ENCODE measurements at places on chromosomes 1 and 21. TPM values are rescaled to one million over a fixed set of nuclear protein-coding genes. Genes with fewer than 3 reads are reported as not detected.

The C1orf122 gene
- 141 TPM for total RNA-seq

The AMPD1 gene
- total RNA-seq, result 0.23 TPM

The PATJ gene
- 42.7 TPM for total RNA-seq

The CD5L gene
- not detected for total RNA-seq

The OR2M7 gene
- not detected for total RNA-seq

The PALMD gene
- 17.8 TPM for total RNA-seq

The GPR52 gene
- 0.18 TPM for total RNA-seq

GRCh38 chr1:235017719-235018118, 110.9 kb downstream of the TOMM20 start:
- no peak for DNase-seq
- H3K36me3 ChIP-seq, result no peaks in the 10 kb centered on the region
- H3K27me3 ChIP-seq, result no peaks in the 10 kb centered on the region
- H3K4me1 ChIP-seq, result no peaks in the 10 kb centered on the region
- no peak overlapping the region for H3K27ac ChIP-seq

GRCh38 chr1:183477986-183478781, 5.9 kb downstream of the SMG7 start:
- H3K36me3 ChIP-seq, result no peaks in the 10 kb centered on the region
- no peaks in the 10 kb centered on the region for H3K27me3 ChIP-seq
- no peak for DNase-seq
- no peak overlapping the region for H3K27ac ChIP-seq
- no peak overlapping the region for H3K4me3 ChIP-seq

GRCh38 chr1:157641177-157641576, 43.3 kb upstream of the FCRL4 start:
- H3K27ac ChIP-seq, result no peak overlapping the region
- no peak overlapping the region for H3K4me3 ChIP-seq
- DNase-seq, result no peak
- no peaks in the 10 kb centered on the region for H3K4me1 ChIP-seq
- no peaks in the 10 kb centered on the region for H3K36me3 ChIP-seq
- H3K27me3 ChIP-seq, result no peaks in the 10 kb centered on the region

- no peaks in the 10 kb centered on the region for H3K36me3 ChIP-seq
- no peak overlapping the region for H3K4me3 ChIP-seq
- H3K4me1 ChIP-seq, result no peaks in the 10 kb centered on the region
- H3K27me3 ChIP-seq, result no peaks in the 10 kb centered on the region
Measured at GRCh38 chr1:76330991-76331603, 256.6 kb downstream of the ST6GALNAC3 start.

- H3K4me3 ChIP-seq, result no peak overlapping the region
- no peaks in the 10 kb centered on the region for H3K27me3 ChIP-seq
- no peaks in the 10 kb centered on the region for H3K36me3 ChIP-seq
- no peak overlapping the region for H3K27ac ChIP-seq
- no peak for DNase-seq
- no peaks in the 10 kb centered on the region for H3K4me1 ChIP-seq
Measured at GRCh38 chr1:178039891-178040290, 54.0 kb upstream of the RASAL2 start.

- no peaks in the 10 kb centered on the region for H3K36me3 ChIP-seq
- no peak overlapping the region for H3K4me3 ChIP-seq
- H3K4me1 ChIP-seq, result no peaks in the 10 kb centered on the region
- no peak for DNase-seq
Measured at GRCh38 chr1:89360716-89361115, 3.1 kb upstream of the GBP6 start.

DNA sequence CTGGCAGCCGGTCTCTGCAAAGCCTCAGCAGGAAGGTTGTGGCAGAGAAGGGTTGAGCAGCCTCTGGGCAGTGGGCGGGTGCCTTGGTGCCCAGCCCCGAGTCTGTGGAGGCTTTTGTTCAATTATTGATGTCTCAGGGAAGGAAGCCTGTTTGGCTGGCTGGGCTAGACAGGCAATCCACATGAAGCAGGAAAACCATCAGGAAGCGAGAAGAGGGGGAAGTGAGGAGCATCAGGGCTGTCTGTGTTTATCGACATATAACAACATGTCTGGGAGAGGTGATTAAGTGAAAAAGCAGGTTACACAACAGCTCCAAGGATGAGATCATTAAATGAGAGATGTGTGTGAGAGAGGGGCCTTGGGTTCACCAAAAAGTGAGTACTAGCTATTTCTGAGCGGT, 105.4 kb downstream of the UBE2U start:
- no peaks in the 10 kb centered on the region for H3K27me3 ChIP-seq
- no peaks in the 10 kb centered on the region for H3K4me1 ChIP-seq
- H3K4me3 ChIP-seq, result no peak overlapping the region
- no peak for DNase-seq
- H3K36me3 ChIP-seq, result no peaks in the 10 kb centered on the region

GRCh38 chr1:2786329-2787162, 14.9 kb downstream of the TTC34 start:
- DNase-seq, result no peak
- no peak overlapping the region for H3K4me3 ChIP-seq
- no peak overlapping the region for H3K27ac ChIP-seq
- peaks cover 31% of the 10 kb centered on the region for H3K27me3 ChIP-seq
- H3K36me3 ChIP-seq, result no peaks in the 10 kb centered on the region

DNA sequence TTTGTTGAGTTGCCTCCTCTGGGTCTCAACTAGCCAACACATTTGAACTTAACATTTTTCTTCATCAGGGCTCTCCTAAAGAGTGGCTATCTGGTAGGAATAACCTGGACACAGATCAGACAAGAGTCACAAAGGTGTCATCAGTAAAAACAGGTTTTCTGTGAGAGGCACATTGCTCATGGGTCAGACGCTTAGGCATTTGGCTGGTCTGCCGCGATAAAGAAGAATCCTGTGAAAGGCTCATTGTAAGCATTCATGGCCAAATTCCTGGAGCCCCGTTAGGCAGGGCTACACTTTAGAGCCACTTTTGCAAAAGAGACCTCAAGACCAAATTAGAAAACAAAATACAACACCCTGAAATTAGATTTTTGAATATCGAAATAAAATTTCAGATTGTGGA, 64.2 kb upstream of the PDE4B start:
- H3K27ac ChIP-seq, result no peak overlapping the region
- no peaks in the 10 kb centered on the region for H3K36me3 ChIP-seq
- DNase-seq, result no peak
- no peak overlapping the region for H3K4me3 ChIP-seq
- H3K4me1 ChIP-seq, result no peaks in the 10 kb centered on the region

DNA sequence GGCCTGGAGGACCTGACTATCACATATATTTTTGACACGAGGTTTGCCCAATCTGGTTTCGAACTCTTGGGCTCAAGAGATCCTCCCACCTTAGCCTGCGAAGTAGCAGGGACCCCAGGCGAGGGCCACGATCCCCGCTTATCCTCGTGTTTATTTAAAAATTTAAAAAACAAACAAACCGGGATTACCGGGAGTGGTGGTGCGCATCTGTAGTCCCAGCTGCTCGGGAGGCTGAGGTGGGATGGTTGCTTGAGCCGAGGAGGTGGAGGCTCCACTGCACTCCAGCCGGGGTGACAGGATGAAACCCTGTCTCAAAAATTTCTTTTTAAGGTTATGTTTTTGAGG, 452 bp upstream of the EXOSC10 start:
- peaks cover 6% of the 10 kb centered on the region for H3K36me3 ChIP-seq
- H3K4me1 ChIP-seq, result no peaks in the 10 kb centered on the region
- H3K27ac ChIP-seq, result peak overlapping the region; percentile 78
- no peaks in the 10 kb centered on the region for H3K27me3 ChIP-seq

- H3K4me3 ChIP-seq, result no peak overlapping the region
- H3K27me3 ChIP-seq, result no peaks in the 10 kb centered on the region
- no peak for DNase-seq
- peaks cover 2% of the 10 kb centered on the region for H3K4me1 ChIP-seq
Measured at GRCh38 chr21:42565206-42565810, 51.7 kb downstream of the SLC37A1 start.

GRCh38 chr1:76005765-76006164, 68.8 kb upstream of the ST6GALNAC3 start:
- H3K4me1 ChIP-seq, result no peaks in the 10 kb centered on the region
- no peak for DNase-seq
- no peak overlapping the region for H3K27ac ChIP-seq
- H3K27me3 ChIP-seq, result no peaks in the 10 kb centered on the region

DNA sequence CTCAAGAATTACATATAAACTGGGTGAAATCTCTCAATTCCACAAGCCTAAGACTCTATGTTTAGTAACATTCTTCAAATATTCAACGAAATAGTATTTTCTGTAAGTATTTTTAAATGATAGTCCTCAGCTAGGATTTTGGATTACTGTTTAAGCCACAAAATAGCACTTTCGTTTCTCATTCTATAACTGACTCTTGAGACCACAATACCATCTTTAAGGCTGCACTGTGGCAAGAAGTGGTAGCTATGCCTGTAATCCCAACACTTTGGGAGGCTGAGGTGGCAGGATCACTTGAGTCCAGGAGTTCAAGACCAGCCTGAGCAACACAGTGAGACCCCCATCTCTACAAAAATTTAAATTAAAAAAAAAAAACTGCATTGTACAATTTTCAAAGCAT, 126.7 kb downstream of the CDC42BPA start:
- no peaks in the 10 kb centered on the region for H3K36me3 ChIP-seq
- H3K4me1 ChIP-seq, result no peaks in the 10 kb centered on the region
- DNase-seq, result no peak
- H3K27ac ChIP-seq, result no peak overlapping the region
- no peak overlapping the region for H3K4me3 ChIP-seq

DNA sequence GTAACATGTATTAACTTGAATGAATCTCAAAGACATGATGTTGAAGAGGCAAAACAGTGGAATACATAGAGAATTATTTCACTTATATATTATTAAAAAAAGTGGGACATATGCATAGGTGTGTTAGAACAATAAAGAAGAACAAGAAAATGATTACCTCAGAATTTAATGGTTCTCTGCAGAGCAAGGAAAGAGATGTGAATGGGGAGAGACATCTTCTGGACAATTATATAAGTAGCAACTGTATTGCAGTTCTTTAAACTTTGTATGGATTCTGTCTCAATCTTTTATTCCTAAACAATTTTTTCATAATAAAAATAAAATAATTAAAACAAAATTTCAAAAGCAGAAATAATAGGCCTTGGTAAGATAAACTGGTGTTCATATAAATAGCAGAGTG, 674.9 kb upstream of the ADGRL4 start:
- no peak overlapping the region for H3K4me3 ChIP-seq
- H3K36me3 ChIP-seq, result no peaks in the 10 kb centered on the region
- no peak overlapping the region for H3K27ac ChIP-seq

DNA sequence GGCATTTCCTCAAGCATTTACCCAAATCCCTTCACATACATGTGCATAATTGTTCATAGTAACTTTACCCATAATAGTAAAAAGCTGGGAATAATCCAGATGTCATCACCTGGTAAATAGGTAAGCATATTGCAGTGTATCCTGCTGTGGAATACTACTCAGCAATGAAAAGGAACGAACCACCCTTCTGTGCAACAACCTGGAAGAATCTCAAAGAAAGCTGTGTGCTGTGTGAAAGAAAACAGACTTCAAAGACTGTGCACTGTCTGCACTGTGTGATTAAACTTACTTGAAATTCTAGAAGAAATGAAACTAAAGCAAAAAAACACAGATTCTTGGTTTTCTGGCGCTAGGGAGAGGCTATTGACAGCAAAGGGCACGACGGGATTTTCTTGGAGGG, 13.5 kb downstream of the TFF2 start:
- no peak overlapping the region for H3K27ac ChIP-seq
- no peaks in the 10 kb centered on the region for H3K27me3 ChIP-seq
- no peak for DNase-seq
- no peaks in the 10 kb centered on the region for H3K4me1 ChIP-seq
- no peaks in the 10 kb centered on the region for H3K36me3 ChIP-seq

DNA sequence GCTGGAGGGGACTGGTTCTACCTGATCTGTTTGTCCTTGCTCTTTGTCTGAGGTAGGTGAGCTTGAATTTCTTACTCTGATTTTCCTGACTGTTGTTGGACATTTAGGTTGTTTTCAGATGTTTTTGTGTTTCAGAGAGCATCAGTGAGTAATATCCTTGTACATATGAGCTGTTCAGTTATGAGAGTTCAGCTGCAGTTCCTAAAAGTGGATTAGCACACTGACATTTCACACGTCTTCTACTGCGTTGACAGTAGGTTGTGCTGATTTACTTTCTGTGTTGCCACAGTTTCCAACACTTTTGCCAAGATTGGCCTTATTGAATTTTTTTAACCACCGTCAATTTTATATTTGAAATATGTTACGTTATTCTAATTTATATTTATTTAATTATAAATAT, 27.7 kb downstream of the CXADR start:
- no peak overlapping the region for H3K27ac ChIP-seq
- H3K27me3 ChIP-seq, result no peaks in the 10 kb centered on the region
- no peaks in the 10 kb centered on the region for H3K36me3 ChIP-seq
- H3K4me1 ChIP-seq, result peaks cover 2% of the 10 kb centered on the region
- no peak overlapping the region for H3K4me3 ChIP-seq

GRCh38 chr21:25896501-25897056, 161.8 kb downstream of the GABPA start:
- no peak for DNase-seq
- H3K4me3 ChIP-seq, result no peak overlapping the region
- no peak overlapping the region for H3K27ac ChIP-seq

- H3K36me3 ChIP-seq, result no peaks in the 10 kb centered on the region
- DNase-seq, result no peak
- H3K27ac ChIP-seq, result no peak overlapping the region
Measured at GRCh38 chr21:26164311-26164710, 6.3 kb downstream of the APP start.

Data from prostate gland (tissue), 2 donors.